ENCODE measurements at places on chromosomes 3 and 15.

- DNase-seq: no peak
Measured at GRCh38 chr3:168884353-168884903, 779.1 kb downstream of the MECOM start.

- no peak for DNase-seq
Measured at GRCh38 chr3:121481106-121481880, 64.5 kb downstream of the POLQ start.

DNA sequence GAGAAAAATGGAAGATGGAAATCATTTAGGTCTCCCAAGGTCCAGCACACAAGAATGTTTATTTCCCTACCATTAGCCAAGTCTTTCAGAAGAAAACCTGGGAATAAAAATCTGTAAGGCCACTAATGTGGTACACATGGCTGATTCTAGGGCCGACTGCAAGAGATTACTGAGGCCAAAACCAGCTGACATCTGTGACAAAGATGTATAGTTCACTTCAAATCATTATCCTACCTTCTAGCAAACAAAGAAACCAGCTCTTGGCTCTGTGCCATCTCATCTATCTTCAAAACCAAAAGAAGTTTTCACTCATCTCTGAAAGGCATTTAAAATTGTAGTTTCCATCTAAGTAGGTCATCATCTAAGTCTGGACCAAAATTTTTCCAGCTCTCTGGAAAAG lies 43.9 kb downstream of the ERC2 start:
- DNase-seq: no peak

DNA sequence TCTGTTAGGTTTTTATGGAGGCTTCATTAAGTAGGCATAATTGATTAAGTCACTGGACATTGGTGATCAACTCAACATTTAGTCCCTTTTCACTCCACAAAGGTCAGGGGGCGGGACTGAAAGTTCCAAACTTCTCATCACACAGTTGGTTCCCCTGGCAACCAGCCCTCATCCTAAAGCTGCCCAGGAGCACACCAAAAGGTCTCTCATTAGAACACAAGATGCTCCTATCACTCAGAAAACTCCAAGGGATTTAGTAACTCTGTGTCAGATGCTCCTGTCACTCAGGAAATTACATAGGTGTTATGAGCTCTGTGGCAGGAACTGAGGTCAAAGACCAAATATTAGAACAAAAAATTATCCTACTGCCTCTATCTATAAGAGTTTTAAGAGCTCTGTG lies 321.5 kb downstream of the OTOL1 start:
- DNase-seq: no peak

GRCh38 chr15:41730543-41730942 lies 43.7 kb upstream of the MAPKBP1 start:
- DNase-seq: no peak

DNA sequence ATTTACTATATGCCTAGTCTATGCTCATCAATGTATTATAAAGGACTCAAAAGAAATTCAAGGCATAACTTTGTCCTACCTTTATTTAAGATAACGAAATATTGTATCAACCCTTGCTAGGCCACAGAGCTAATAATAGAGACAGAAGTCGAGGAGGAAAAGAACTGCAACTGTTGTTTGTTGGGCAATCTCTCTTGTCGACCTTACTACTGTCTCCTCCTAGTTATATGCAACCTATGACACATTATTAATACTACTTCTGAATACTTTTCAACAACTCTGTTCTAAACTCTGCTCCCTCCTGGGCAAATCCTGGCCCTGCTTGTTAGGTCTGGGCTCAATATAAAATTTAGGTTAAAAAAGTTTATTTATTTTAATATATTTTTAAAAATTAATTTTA lies 24.6 kb downstream of the SPPL2A start:
- DNase-seq: no peak

DNA sequence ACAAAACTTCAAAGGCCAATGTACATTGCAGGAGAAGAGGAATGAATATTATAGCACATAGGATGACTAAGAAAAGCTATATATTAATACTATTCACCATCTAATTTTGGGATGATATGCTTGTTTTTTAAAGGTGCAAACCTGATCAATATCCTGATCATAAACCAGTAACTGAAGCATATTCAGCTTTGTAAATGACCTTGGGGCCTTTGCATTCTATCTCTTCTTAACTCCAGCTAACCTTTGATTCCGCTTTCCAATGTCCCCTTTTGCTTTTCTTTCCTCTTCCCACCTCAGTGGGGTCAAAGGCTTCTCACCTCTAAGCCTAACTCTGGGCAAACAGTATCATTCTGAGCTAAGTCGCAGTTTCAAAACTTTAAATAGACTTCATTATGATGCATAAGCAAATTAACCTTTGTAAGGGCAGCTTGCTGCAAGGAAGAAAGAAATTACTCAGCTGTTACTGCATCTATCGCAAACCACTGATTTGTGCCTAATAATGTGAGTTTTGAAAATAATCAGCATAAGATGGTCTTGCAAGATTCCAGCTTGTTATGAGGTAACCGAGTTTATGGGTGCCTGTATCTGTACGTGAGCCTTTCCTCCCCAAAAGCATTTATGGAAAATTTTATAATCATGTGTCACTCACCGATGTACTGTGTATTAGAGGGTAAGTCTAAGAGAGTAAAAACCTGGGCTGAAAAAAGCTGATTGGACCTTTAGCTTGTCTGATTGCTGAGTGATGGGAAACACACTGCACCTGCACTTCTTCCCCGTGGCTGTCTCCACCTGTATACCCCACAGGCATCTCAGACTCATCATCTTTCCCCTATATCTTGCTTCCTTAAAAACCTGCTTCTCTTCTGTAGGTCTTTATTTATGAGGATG lies 116.8 kb downstream of the TPRG1 start:
- no peak for DNase-seq

GRCh38 chr15:83578691-83579090 lies 75.2 kb upstream of the ADAMTSL3 start:
- DNase-seq: no peak

GRCh38 chr3:125313060-125313635 lies 62.0 kb downstream of the ZNF148 start:
- DNase-seq: no peak

DNA sequence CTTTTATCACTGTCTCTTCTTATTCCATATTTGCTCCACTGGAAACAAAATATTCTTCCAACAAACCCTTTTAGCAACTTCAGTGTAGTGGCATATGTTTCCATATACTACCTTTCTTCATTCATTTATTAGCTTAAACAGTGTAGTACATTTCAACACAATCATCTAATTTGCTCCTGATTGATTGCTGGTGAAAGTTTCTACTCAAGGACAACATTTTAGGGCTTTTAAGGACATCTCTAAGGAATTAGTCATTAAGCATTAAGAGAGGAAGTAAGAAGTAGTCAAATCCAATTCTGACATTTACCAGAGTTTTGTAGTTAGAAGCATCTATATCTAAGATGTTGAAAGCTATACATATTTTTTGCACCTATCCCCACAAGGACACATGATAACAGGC lies 55.8 kb downstream of the RSRC1 start:
- DNase-seq: no peak

GRCh38 chr3:115350606-115351005 lies 203.5 kb upstream of the ZBTB20 start:
- no peak for DNase-seq

DNA sequence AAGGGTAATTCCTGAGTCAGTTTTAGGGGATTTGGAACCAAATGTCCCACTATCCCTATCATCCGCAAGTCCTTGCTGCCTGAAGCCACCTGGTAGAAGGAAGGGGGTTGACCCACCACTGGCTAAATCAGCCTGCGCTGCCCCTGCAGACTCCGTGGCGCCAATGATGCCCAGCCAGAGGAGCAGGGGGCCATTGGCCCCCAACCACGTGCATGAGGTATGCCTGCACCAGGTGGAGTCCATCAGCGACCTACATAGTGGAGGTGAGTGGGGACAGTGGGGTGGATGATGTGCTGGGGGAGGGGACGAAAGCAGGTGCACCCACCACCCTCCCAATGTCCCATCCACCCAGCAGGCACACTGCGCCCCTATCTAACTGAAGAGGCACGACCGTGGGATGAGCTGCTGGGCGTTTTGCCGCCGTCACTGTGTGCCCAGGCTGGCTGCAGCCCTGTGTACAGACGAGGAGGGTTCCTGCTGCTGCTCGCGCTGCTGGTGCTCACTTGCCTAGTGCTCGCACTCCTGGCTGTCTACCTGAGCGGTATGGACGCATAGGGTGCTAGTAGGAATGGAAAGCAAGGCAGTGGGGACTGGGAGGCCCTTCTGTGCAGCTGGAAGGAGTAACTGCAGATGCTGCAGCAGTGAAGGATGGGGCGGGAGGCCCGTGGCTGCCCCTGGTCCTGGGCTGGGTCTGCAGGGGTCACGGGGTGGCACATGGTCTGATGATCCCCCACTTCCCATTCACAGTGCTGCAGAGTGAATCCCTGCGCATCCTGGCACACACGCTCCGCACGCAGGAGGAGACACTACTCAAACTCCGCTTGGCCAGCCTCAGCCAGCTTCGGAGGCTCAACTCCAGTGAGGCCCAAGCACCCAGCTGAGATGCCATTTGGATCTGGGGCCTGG lies 5.7 kb downstream of the IFRD2 start:
- DNase-seq: no peak

GRCh38 chr3:180871901-180872300 lies 40.6 kb upstream of the FXR1 start:
- no peak for DNase-seq

- no peak for DNase-seq
Measured at GRCh38 chr15:27958911-27959578, 140.1 kb downstream of the OCA2 start.

DNA sequence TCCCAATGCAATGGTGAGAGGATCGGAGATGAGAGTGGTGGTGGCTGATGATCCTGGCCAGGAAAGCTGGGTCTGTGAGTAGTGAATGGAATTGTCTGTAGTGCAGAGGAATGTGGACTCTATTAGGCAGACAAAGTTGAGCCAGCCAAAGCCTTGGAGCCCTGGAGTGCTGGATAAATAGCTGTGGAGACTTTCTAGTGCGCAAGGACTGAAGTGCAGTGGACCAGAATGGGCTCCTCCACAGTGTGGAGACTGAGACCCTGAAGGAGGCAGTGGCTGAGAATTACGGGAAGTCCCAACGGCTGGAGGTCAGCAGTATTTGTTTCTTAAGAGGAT lies 874 bp downstream of the ZNF662 start:
- no peak for DNase-seq

DNA sequence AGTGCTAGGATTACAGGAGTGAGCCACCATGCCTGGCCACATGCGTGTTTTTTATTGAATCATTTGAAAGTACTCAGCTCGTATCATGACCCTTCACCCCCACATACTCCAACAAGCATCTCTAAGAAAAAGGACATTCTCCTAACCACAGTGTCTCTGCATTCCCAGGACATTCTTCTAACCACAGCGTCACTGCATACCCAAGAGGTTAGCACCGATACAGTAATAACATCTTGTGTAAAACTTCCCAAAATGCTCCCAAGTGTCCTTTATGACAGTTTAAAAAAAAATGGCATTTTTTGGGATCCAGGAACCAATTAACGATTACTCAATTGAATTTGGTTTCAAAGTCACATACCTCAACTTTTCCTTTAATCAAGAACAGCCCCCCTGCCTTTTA lies 39.6 kb downstream of the FLNB start:
- no peak for DNase-seq

Measured in GM12864 (cell line).